ENCODE measurements at places on chromosomes 7 and 10.

- no peak for DNase-seq
These were observed 142.3 kb upstream of the EFCAB10 start for GRCh38 chr7:105723572-105723971.

DNA sequence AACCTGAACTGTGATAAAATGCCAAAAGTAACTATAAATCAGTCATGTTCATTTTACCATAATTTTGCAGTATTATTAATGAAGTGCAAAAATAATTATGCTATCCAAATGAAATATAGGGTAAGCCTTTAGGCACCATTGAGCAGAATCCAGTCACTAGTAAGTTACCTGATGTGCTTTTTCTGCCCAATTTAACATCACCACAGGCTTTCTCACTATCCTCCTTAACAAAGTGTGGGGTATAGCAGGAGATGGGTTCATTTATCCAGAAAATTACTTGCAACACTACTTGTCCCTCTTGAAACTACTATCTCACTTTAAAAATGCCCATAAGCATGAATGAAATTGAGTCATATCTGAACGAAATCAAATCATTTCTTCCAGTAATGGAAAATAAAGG, 211.0 kb downstream of the SEMA3A start:
- no peak for DNase-seq

- DNase-seq = no peak
These were observed 675.6 kb upstream of the POT1 start for GRCh38 chr7:125605241-125605640.

GRCh38 chr7:133629701-133630100, 376.8 kb downstream of the EXOC4 start:
- no peak for DNase-seq

- no peak for DNase-seq
These were observed 40.2 kb downstream of the ANTXRL start for GRCh38 chr10:46326971-46327370.

DNA sequence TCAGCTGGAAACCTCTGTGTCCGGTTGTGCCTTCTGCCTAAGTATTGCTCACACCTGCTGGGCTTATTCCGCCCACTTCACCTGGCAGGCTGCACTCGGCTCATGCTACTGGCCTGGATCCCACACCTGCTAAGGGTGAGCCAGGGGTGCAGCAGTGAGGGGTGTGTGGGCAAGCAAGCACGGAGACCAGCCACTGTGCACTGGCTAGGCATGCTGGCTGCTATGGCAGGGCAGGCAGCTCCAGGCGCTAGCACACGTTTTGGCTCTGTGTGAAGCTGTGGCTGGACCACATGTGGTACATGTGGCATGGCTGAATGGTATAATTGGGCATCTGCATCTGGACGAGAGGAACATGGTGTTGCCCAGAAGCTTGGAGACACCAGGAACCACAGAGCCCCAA, 940.7 kb downstream of the NRG3 start:
- DNase-seq = no peak

- DNase-seq = no peak
These were observed 134.4 kb downstream of the CSTF2T start for GRCh38 chr10:51564896-51565510.

DNA sequence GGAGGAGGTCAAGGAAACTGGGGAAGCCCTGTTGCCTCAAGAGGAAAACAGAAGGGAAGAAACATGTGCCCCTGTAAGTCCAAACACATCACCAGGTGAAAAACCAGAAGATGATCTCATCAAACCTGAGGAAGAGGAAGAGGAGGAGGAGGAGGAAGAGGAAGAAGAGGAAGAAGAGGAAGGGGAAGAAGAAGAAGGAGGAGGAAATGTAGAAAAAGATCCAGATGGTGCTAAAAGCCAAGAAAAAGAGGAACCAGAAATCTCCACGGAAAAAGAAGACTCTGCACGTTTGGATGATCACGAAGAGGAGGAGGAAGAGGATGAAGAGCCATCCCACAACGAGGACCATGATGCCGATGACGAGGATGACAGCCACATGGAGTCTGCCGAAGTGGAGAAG, 82.7 kb upstream of the SAMD8 start:
- no peak for DNase-seq

DNA sequence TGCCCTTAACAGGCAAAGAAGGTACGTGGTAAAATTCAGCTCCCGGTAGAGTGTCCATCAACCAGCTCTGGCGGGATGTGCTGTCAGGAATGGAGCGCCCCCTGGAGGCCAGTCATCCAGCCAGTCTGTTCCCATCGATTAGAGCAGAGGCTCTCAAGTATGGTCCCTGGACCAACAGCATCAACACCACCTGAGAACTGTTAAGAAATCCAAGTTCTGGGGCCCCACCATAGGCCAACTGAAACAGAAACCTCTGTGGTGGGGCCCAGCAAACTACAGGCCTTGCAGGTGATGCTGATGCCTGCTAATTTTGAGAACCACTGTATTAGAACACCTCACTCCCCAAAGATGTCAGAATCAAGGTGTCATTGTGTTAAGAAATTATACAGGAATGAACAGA, 109.2 kb downstream of the DPY19L1 start:
- no peak for DNase-seq
